Epithelial cell of esophagus (primary cell): ENCODE measurements at places on chromosomes 16 and 17.

- no peak for DNase-seq
Observed at GRCh38 chr17:16989230-16989952, 17.5 kb upstream of the TNFRSF13B start.

- no peak for DNase-seq
Observed at GRCh38 chr17:34365340-34365739, 2.3 kb upstream of the CCL1 start.

DNA sequence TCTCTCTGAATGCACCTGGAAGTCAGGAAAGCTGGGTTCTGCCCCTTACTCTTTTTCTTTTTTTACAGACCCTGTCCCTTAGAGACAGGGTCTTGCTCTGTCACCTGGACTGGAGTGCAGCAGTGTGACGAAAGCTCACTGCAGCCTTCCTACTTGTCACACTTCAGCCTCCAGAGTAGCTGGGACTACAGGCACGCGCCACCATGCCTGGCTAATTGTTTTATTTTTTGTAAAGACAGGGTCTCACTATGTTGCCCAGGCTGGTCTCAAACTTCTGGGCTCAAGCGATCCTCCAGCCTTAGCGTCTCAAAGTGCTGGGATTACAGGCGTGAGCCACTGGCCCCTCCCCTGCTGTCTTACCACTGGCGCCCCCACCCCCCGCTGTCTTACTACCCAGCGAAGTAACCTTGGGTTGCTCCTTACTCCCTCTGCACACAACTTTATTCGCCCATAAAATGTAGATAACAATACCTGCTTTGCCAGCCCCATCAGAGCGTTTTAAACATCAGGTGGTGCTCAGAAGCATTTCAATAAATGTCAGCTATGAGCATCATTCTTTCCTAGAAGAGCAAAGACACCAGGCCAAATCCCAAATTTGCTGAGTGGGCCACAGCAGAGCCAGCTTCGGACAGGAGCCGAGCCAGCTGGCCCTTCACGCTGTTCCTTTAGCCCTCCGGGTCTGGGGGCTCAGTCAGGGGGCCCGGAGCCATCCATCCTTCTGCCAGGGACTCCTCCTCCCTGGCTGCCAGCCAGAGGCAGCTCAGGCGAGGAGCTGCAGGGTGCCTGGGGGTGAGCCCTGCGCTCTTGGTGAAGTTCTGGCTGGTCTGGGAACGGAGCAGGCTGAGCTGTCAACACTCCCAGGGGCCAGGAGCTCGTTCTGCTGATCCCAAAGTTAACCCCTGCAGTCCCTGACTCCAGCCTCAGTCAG is 24.4 kb downstream of the SRL start:
- no peak for DNase-seq

DNA sequence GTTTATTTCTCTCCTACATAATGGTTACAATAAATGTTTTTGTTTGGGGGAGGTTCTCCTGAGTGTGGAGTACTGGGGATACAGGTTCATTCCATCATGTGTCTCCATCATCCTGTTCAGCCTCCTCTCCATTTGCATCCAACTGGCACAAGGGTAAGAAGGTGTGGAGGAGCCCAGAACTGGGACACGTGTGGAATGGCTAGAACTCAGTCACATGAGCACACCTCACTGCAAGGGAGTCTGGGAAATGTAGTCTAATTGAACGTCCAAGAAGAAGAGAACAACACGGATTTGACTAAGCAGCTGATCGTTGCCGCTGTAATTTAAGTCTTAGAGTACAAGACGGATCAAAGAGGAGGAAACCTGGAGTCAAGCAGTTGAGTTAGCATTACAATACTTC is 6.1 kb downstream of the OR1A1 start:
- DNase-seq = no peak
